ENCODE measurements at places on chromosomes 16 and 17.

- no peak for DNase-seq
Observed at GRCh38 chr17:45170931-45171337, 9.3 kb downstream of the HEXIM2 start.

DNA sequence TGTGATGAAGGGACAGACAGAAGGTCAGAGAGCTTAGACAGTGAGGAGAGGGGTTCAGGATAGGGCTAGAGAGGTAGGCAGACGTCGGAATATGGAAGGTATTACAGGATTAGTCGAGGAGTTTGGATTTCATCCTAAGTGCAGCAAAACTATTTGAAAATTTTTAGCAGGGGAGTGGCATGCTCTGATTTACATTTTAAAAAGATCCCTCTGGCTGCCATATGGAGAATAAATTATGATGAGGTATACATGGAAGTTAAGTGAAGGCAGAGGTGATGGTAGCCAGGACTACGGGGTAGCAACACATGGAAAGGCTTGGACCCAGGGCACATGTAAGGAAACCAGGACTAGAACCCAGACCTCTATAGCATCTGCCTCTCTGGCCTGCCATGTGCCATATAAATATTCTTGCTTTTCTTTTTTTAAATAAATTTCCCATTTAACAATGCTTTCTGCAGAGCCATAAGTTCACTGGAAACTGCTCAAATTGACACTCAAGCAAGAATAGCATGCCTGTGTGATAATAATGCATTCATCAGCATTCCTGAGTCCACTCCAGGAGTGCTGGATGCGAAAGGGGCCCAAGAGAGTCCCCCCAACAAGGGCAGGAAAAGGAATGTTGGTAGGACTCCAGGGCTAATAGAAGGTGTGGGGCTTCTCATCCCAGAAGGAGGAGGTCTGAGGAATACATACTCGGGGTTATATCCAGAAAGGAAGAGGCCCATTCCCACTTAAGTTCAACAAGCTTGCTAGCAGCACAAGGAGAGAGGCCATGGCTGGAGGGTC lies 78.2 kb downstream of the HLF start:
- DNase-seq = no peak

DNA sequence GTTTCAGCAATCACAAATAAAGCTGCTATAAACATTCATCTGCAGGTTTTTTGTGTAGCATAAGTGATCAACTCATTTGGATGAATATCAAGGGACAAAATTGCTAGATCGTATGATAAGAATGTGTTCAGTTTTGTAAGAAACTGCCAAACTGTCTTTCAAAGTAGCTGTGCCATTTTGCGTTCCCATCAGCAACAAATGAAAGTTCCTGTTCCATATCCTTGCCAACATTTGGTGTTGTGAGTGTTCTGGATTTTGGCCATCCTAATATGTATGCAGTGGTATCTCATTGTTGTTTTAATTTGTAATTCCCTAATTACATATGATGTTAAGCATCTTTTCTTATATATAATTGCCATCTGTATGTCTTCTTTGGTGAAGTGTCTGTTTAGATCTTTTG lies 36.4 kb upstream of the TMEM92 start:
- DNase-seq = no peak

DNA sequence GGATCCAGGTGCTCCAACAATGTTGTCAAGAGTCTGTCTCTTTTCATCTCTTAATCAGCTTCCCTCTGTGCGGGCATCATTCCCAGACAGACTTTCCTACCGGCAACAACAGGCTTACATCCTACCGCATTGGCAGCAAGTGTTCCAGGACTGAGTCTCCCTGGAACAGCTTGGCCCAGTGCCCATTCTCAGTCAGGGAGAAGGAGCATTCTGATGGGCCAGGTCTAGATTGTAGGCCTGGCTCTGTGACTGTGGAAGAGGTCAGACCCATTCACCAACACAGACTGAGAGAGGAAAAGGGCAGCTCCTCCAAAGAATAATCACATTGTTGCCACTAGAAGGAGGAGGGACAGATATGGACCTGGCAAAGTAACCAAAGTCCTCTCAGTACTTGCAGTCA lies 68.1 kb upstream of the TMEM132E start:
- DNase-seq = no peak

GRCh38 chr17:51463353-51463752 lies 203.0 kb downstream of the UTP18 start:
- DNase-seq = no peak

DNA sequence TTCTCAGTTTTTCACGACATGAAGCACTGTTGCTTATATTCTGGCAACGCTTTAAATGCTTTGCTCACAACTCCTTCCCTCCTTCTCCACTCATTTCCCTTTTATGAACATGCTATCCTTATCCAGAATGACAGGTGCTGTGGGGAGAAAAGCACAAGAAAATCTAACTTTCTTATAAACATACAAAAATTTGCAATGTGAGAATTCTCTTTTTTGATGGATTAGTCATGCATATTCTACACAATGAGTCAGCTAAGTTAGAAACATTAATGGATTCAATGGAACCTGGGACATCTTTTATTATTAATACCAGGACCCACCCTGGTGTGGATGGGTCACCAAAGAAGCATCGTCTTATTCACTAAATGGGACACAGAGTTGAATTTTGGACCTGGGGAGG lies 234.6 kb upstream of the CDH5 start:
- no peak for DNase-seq

- DNase-seq = no peak
Observed at GRCh38 chr16:10988164-10988803, 43.9 kb downstream of the CLEC16A start.

DNA sequence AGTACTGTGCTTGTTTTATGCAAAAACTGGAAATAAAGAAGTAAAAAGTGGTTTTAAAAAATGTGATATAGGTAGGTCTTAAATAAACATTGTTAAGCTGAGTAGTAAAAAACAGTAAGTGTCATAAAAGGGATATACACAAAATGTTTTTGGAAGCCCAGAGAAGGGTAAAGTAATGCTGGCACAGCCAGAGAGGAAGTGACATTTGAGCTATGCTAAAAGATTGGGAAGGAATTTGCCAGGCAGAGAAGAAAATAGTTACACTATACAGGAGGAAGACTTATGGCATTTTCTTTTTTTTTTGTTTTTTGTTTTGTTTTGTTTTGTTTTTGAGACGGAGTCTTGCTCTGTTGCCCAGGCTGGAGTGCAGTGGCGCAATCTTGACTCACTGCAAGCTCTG lies 40.8 kb upstream of the TAOK1 start:
- DNase-seq = no peak

GRCh38 chr16:16797239-16797638 lies 418.3 kb downstream of the NPIPA7 start:
- no peak for DNase-seq

- DNase-seq = no peak
Observed at GRCh38 chr17:61656721-61657217, 65.8 kb upstream of the NACA2 start.

DNA sequence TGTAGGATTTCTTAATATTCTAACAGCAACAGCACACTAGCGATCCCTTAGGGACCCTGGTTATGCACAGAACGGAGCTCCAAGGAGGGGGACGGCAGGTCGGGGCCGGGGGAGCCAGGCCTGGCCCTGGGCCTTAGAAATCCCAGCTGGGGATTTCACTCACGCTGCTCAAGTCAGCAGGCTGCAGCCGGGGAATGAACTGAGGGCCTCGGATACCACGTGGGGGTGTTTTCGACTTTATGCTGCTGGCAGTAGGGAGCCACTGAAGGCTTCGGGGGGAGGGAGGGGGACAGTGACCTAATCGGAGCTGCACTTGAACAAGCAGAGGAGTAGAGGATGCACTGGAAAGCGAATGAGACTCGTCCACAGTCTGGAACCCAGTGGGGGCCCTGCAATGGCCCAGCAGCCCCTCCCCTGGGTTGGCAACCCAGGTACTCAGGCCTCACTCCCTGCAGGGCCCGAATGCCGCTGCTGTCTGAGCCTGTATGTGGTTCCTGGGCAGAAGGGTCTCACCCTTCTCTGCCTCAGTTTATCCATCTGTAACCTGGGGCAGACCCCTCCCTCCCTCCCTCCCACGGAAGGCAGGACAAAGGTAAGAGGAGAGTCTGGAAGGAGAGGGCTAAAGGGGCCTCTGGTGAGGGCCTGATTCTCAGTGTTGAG lies 53.7 kb downstream of the RPH3AL start:
- no peak for DNase-seq
